ENCODE measurements at places on chromosomes 7 and 10.

- no peak for DNase-seq
Measured at GRCh38 chr7:121334875-121335648, 6.3 kb downstream of the WNT16 start.

- no peak for DNase-seq
Measured at GRCh38 chr7:22587322-22587721, 87.3 kb upstream of the STEAP1B start.

- no peak for DNase-seq
Measured at GRCh38 chr7:98175260-98175940, 35.8 kb upstream of the BHLHA15 start.

GRCh38 chr7:112789453-112789816 is 758 bp downstream of the TMEM168 start:
- DNase-seq: no peak

GRCh38 chr10:60944058-60944909 is at the start of gene RHOBTB1:
Gene RHOBTB1 (minus strand): TSS chr10:60944185. CDS start chr10:60911542, 32,643 bp downstream.
- DNase-seq: peak; percentile 84

DNA sequence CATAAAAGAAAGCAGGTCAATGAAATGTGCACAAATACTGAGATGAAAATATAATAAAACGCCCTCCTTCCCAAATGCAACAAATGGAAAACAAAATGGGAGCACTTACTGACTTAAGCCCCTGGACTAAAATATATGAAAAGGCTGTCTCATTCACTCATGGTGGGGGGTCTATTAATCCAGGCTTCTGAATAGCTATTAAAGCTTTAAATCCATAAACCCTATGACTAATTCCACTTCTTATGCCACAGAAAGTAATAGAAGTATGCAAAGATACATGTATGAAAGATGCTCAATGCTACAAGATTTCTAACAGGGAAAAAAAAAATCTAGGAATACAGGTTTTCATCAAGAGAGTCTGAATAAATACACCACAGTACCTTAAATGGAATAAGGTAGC is 20.5 kb downstream of the EIF3A start:
- DNase-seq: no peak

DNA sequence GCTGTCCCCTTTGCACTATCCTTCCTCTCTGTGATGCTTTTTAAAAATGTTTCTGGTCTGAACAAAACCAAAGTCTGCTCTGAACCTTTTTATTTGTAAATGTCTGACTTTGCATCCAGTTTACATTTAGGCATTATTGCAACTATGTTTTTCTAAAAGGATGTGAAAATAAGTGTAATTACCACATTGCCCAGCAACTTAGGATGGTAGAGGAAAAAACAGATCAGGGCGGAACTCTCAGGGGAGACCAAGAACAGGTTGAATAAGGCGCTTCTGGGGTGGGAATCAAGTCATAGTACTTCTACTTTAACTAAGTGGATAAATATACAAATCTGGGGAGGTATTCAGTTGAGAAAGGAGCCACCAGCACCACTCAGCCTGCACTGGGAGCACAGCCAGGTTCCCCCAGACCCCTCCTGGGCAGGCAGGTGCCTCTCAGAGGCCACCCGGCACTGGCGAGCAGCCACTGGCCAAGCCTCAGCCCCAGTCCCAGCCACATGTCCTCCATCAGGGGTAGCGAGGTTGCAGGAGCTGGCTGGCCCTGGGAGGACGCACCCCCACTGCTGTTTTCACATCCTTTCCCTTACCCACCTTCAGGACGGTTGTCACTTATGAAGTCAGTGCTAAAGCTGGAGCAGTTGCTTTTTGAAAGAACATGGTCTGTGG is 11.4 kb upstream of the CSGALNACT2 start:
- no peak for DNase-seq

- no peak for DNase-seq
Measured at GRCh38 chr10:116815641-116816415, 33.5 kb upstream of the ENO4 start.

DNA sequence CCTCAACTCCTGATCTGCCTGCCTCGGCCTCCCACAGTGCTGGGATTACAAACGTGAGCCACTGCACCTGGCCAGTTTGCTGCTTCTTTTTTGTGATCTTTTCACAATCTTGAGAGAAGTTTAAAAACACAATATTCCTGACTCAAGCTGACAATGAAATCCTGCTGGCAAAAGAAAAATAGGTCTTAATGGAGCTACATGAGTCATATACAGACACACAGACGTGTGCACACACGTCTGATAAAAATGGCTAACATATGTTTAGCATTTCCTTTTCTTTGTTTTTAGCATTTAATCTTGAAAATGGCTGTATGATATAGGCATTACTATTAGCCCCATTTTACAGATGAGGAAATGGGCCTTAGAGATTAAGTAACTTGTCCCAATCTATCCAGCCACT is 29.4 kb upstream of the RAB18 start:
- DNase-seq: no peak

Data from renal pelvis (tissue), 12 donors.